ENCODE measurements at places on chromosomes 3 and 15. TPM values are rescaled to one million over a fixed set of nuclear protein-coding genes. Genes with fewer than 3 reads are reported as not detected.

Gene LNP1
- 2.2 TPM for total RNA-seq

Gene ACKR4
- 3.2 TPM for total RNA-seq

Gene TM6SF1
- total RNA-seq, result 6.4 TPM

Gene WDR6
- total RNA-seq, result 71.3 TPM

Gene TNNC1
- total RNA-seq, result 0.99 TPM

Gene CYP1A2
- total RNA-seq, result not detected

Gene HACD3
- total RNA-seq, result 33.5 TPM

DNA sequence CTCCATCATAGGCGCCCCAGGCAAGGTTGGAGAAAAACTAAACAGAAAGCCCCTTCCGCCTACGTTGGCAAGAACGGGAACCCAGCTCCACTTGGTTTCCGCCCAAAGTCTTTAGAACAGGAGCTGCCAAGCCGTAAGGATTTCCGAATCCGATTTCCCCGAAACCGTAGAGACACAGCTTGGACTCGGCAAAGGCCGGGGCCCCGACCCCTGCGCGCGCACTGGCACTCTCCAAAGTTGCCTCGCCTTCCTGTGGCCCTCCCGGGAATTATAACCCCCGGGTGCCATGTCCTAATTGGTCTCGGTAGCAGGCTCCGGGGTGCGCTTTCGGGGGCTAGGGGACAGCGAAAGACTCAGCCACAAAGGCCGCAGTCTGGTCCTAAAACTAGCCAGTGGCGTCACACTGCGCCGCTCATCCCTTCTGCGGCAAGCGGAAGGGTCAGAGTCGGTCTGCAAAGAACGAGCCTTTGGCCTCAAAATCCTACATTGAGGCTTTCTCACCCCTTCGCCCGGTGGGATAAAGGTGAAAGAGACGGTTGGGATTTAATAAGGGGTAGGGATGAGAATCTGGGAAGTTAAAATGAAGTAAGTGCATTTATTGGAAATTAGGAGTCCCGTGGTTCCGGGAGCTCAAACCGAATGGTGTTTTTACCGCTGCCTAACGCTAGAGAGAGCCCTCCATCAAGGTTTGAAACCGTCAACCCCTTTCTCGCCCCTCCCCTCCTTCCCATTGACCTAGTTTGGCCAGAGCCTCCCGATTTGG is 6.8 kb downstream of the BCL6 start:
- H3K27ac ChIP-seq, result peak overlapping the region; percentile 95
- DNase-seq, result peak; percentile 97
- H3K27me3 ChIP-seq, result no peaks in the 10 kb centered on the region
- H3K4me3 ChIP-seq, result peak overlapping the region; percentile 65
- peaks cover 3% of the 10 kb centered on the region for H3K36me3 ChIP-seq

DNA sequence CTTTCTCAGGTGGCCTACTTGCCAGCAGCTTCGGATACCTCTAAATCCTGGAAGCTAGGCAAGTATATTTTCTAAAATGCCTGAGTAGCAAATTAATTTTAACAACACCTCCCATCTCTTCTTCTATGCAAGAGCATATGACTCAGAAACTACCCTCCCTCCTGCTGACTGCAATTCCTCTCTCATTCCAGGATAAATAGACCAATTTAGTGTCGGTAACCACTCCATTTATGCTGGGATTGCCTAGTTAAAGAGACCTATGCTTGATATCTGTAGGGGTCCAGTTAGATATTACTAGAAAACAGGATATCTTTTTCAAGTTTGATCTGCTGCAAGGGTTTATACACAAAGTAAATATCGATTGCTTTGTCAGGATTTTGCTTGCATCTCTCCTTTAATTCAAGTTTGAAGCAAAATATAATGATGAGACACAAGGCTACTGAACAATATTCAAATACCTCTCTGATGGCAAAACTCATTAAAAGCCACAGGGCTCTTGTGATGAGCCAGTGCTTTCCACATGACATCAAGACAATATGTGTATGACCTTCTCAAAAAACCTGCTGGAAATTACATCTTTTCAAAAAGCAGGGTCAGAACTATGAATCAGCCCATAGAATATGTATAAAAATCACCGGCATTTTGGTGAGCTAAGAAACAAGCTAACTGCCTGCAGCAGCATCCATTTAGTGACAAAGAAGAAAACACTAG is 491.6 kb upstream of the NECTIN3 start:
- H3K27me3 ChIP-seq, result no peaks in the 10 kb centered on the region
- DNase-seq, result no peak
- H3K4me1 ChIP-seq, result no peaks in the 10 kb centered on the region
- no peak overlapping the region for H3K27ac ChIP-seq

DNA sequence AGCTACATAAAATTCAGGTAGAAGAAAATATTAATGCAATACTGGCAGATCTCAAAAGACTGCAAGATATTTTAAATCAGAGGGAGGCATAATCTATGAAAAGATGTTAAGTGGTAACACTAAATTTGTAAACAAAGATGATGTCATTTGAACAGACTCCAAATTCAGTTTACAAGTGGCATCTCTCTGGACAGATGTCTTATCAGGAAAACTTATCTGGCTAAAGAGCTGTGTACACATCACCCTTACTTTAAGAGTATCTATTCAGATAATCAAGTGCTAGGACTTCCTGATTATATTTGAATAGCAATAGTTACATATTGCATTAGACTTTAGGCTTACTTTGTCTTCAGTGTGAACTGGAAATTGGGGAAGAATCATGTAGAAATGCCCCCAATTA is 231.5 kb downstream of the WDR72 start:
- no peaks in the 10 kb centered on the region for H3K36me3 ChIP-seq
- H3K4me1 ChIP-seq, result no peaks in the 10 kb centered on the region
- no peak overlapping the region for H3K27ac ChIP-seq
- H3K4me3 ChIP-seq, result no peak overlapping the region
- DNase-seq, result no peak
- no peaks in the 10 kb centered on the region for H3K27me3 ChIP-seq

DNA sequence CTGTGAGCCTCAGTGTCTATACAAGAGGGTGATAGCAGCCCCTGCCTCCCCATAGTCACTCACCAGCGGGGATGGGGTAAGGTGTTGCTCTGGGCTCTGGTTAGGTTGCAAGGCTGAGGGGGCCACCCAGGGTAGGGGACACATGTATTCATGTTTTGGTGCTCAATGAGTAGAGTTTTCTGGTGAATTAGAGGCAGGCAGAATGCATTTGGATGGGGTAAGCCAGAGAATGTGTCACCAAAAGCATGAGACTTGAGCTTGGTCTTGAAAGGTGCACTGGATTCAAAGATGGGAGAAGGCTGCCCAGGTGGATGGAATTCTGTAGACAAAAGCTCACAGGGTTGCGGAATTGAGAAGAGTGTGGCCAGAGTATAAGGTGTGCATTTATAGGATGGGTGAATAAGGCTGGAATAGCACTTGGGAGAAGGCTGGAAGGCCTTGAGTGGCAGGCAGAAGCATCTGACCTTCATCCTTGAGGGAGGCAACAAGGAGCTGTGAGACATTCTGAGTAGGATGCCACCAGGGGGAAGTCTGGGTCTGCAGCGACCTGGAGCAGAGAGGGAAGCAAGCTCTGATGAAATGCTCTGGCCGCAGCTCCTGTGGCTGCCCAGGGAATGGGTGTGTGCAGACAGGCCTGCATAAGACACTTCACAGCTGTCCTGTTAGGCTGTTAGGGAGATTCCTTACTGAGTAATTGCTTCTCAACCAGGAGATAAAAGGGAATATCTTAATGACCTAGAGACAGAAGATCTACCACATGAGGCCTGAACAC is 149.6 kb downstream of the CHDH start:
- no peak overlapping the region for H3K27ac ChIP-seq
- no peaks in the 10 kb centered on the region for H3K27me3 ChIP-seq
- H3K4me1 ChIP-seq, result no peaks in the 10 kb centered on the region
- H3K36me3 ChIP-seq, result no peaks in the 10 kb centered on the region
- peak; percentile 56 for DNase-seq

DNA sequence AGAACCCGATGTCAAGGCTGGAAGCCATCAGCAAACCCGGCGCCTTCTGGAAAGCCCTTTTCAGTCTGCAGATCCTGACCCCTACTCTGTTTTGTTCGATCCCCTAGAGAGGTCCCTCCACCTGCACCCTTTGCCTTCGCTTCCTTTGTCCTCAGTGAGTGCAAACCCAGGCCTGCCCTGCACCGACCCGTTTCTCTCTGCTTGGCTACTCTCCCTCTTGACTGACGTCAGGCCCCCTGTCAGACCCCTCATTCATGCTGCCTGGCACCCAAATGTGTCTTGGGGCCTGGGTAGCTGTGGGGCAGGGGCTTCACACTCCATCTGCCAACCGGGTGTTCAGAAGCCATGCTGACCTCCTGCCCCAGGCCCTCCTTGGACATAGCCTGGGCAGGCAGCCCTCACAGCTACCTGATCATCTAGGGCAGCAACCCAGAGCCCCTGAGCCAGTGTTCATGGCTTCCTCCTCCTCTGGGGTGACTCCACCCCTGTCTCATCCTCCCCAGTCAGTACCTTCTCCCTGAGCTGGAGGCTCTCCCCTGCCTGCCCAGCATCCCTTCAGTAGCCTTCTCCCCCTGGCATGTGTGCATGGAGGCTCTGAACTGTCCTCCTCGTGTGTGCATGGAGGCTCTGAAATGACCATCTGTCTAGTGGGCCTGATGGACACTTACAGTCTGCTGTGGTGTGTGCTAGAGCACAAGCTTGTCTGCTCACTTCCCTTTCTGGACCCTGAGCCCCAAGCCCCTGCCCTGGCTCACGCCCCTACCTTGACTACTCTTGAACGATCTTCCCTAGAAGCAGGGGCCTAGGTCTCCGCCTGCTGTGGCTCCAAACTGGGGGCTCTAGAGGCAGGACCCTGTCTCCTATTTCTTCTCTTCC is 69.4 kb downstream of the EXOG start:
- H3K27ac ChIP-seq, result no peak overlapping the region
- DNase-seq, result peak; percentile 46
- no peaks in the 10 kb centered on the region for H3K27me3 ChIP-seq
- no peaks in the 10 kb centered on the region for H3K4me1 ChIP-seq
- H3K36me3 ChIP-seq, result no peaks in the 10 kb centered on the region

GRCh38 chr3:39849992-39850715 is 40.7 kb downstream of the MYRIP start:
- H3K27me3 ChIP-seq, result no peaks in the 10 kb centered on the region
- H3K36me3 ChIP-seq, result no peaks in the 10 kb centered on the region
- no peaks in the 10 kb centered on the region for H3K4me1 ChIP-seq
- H3K4me3 ChIP-seq, result no peak overlapping the region

GRCh38 chr15:59447367-59447766 is 9.4 kb downstream of the FAM81A start:
- DNase-seq, result no peak
- H3K4me1 ChIP-seq, result no peaks in the 10 kb centered on the region
- no peak overlapping the region for H3K4me3 ChIP-seq
- H3K36me3 ChIP-seq, result no peaks in the 10 kb centered on the region
- no peak overlapping the region for H3K27ac ChIP-seq

DNA sequence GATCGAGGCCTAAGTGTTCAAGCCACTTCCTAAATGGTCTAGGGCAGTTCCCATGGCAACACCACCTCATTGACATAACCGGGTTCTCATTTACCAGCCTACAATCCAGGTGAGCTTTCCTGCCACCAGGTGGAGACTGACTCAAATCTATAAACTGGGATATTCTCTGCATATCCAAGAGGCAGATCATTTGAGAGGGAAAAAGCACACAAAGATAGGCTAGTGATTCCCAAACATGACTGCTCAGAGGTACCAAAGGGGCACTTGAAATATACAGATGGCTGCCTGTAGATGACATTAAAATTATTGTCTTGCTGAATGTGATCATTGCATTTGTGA is 141.3 kb upstream of the PROK2 start:
- no peak overlapping the region for H3K27ac ChIP-seq
- no peak for DNase-seq
- no peak overlapping the region for H3K4me3 ChIP-seq
- H3K27me3 ChIP-seq, result no peaks in the 10 kb centered on the region

GRCh38 chr3:61589856-61590255 is 28.5 kb downstream of the PTPRG start:
- H3K27ac ChIP-seq, result no peak overlapping the region
- peaks cover 49% of the 10 kb centered on the region for H3K4me1 ChIP-seq
- no peak overlapping the region for H3K4me3 ChIP-seq
- H3K27me3 ChIP-seq, result no peaks in the 10 kb centered on the region
- no peak for DNase-seq

DNA sequence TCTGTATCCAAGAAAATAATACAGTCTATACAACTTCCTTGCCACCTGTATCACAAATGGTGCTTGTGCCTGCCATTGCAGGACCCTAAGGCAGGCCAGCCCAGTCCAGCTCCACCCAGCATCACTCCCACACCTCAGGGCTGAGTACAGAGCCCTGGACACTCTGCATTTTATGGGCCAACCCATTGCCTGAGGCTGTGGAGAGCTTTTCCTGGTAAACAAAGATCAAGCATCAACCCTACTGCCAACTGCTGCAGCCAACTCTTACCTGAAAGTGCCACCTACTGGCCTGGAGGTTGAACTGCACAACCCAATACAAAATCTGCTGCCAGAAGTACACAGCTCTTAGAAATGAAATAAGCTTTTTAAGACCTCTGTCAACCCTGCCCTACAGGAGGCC is 1082.2 kb downstream of the NAALADL2 start:
- no peak overlapping the region for H3K4me3 ChIP-seq
- no peaks in the 10 kb centered on the region for H3K36me3 ChIP-seq
- no peak overlapping the region for H3K27ac ChIP-seq
- no peaks in the 10 kb centered on the region for H3K27me3 ChIP-seq

Data from sigmoid colon (tissue), 7 donors.